Stimulated activated naive CD8-positive, alpha-beta T cell treated with anti-CD3 and anti-CD28 coated beads, Interleukin-15, Interleukin-2, amounts not matched to agents 100 U/mL and 50 U/mL, for 24 hours (primary cell): ENCODE measurements at places on chromosomes 7 and 10.
A peak's percentile ranks its signal among the peaks of the same experiment; 100 is the strongest.

GRCh38 chr7:148159331-148159730 lies 431.2 kb upstream of the C7orf33 start:
- DNase-seq, result no peak

- DNase-seq, result no peak
Observed at GRCh38 chr10:125084191-125084613, 76.2 kb downstream of the CTBP2 start.

DNA sequence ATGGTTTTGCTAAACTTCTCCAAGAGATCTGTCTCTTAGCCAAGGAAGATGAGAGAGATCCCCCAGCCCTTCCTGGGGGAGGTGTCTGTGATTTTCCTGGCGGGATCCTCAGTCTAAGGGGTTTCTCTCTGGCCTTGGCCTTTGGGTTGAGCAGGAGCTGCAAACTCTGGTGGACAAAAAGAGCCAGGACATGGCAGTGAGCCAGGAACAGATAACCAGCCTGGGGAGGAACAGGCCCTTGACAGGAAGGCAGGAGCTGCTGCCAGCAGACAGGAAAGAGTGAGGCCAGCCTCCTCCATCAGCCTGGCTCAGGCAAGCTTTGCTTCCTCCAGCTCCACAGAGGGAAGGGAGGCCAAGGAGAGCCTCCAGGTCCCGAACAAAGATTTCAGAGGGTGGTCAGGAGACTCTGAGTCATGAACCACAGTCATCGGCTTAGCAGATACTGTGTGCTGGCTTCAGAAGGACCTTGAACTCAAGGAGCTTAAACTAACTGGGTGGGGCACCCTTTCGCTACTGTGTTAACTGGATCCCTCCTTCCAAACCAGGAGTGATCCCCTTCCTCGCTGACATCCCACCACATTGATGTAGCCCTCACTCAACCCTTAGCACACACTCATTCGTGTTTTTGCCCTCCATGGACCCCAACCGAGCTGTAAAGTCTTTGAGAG lies 34.7 kb downstream of the DDIT4 start:
- DNase-seq, result peak; percentile 63

GRCh38 chr10:100827819-100828737 lies 82.7 kb downstream of the PAX2 start:
- DNase-seq, result peak; percentile 50

DNA sequence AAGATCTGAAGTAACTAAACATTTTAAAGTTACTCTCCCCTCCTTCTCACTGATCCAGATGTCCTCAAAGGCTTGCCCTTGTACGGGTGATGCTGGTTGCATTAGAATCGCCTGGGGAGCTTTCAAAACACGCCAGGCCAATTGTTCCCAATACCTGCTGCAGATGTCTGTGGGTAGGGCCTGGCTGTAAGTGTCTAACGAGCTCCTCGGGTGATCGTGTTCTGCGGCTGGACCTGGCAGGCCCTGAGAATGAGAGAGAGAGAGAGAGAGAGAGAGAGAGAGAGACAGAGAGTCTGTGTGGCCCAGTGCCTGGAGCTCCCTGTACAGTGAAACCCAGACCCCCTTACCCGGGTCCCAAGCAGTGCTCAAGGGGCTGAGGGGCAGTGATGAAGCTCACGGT lies 8.4 kb downstream of the COL13A1 start:
- no peak for DNase-seq

DNA sequence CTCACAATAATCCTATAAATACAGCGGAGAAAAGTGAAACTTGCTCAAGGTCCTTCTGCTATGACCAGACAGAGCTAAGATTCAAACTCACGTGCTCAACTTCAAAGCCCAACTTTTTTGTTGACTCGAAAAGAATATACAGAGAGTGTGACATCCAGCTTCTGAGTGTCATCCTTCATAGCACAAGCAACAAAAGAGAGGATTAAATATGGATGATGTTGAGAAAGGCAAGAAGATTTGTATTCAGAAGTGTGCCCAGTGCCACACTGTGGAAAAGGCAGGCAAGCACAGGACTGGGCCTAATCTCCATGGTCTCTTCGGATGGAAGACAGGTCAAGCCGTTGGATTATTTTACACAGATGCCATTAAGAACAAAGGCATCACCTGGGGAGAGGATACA lies 2.1 kb upstream of the FAM3C start:
- DNase-seq, result no peak
